ENCODE measurements at places on chromosomes 6 and 20.

DNA sequence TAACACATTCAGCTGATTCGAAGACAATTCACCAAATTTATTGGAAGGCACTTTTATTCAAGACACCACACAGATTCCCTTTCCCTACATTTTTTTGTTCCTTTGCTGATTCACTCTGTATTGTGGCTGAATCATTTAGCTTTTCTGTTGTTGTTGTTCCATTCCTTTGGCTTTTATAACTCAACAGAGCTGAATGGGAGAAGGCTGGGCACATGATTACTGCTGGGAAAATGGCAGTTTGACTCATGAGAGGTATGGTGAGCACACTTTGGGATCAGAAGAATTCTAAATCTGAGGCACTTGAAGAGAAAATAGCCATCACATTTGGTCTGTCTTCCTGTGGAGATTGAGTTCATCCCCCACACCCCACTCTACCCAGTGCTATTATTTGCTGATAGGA is 15.7 kb upstream of the SAYSD1 start:
- no peak for DNase-seq

DNA sequence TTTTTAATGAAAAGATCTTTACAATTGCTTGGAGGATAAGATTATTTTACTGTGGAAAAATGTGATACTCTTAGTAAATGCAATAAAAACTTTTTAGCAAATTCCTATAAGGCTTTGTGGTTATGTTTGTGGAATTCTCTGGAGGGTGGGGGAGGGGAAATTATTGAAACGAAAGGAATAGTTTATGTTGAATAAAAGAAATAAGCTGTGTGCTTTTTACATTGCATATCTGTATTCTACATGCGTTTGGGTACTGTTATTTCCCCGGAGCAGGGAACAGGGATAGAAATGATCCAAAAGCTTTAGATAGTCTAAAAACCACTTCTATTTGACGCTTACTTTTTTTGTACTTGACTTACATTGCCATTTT is 143.8 kb downstream of the SLC16A10 start:
- DNase-seq: no peak

GRCh38 chr6:84332139-84333034 is 104.9 kb upstream of the CEP162 start:
- DNase-seq: peak; percentile 6

DNA sequence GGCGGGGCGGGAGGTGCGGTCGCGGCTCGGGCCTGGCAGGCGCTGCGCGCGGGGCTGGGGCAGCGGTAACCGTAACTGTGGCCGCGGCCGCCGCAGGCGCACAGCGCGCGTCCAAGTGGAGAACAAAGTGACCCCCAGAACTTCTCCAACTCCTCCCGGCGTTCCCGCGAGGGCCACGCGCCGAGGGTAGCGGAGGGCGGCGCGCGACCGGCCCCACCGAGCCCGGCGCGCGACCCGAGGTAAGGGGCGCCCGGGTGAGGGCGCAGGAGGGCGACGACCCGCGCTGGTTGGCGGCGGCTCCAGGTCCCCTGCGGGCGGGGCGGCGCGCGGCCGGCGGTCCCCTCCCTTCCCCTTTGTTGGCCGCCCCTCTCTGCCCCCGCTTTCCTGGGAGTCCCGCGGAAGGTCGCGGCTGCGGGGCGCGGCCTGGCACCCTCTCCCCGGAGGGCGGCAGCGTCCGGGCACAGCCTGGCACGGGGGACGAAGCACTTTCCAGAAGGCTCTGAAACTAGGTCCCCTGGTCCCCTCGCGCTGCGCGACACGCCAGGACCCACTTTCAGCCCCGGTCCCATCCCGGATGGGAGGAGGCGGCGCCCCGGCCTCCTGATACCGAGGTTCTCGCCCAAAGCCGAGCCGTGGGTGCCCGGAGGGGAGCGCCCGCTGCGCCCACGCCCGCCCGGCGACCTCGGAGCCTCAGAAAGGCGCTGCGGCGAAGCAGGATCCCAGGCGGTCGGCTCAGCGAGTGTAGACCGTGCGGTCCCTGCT is at the start of gene TIAM2:
Gene TIAM2, plus strand, starts transcription at position 62 of the 762 bp plus-strand sequence. CDS start 133,909 bp downstream, outside the sequence.
- peak; percentile 25 for DNase-seq

- DNase-seq: no peak
These were observed 48.1 kb upstream of the AFDN start for GRCh38 chr6:167778497-167779128.

GRCh38 chr20:17786221-17786718 is 86.5 kb downstream of the BANF2 start:
- peak; percentile 90 for DNase-seq

GRCh38 chr6:16398587-16398986 is 160.2 kb downstream of the GMPR start:
- DNase-seq: peak; percentile 51

DNA sequence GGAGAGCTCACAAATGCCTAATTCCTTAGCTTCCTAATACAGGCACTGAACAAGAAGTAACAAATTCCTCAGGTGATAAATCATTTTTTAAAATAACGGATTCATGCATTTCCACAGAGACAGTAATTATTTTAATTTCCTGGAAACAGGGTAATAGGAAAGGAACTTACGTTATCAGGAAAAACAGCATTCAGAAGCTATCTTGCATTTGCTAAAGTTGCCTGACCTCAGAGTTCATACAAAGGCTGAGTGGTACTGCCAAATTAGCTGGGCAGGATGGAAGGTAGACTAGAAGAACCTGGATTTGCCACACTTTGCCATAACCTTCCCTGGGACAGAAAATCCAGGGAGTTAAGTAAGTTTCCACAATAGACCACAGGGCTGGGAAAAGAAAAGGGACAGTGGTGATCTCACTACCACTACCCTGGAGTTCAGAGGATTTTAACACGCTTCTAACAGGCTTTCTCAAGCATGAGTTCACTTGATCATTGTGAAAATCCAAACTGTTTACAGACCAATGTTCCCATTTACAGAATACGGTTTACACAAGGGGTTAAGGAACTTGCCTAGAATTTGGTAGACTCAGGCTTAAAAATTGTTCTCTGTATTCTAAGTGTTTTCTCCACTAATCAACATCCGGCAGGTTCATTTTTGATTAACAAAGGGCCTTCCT is 57.0 kb downstream of the KIF13A start:
- DNase-seq: peak; percentile 38

Data from iris pigment epithelial cell (primary cell).